ENCODE measurements at places on chromosomes 16 and 17.
A peak's percentile ranks its signal among the peaks of the same experiment; 100 is the strongest.

- peak; percentile 96 for DNase-seq
Measured at GRCh38 chr16:16021988-16022682, 72.7 kb downstream of the ABCC1 start.

- DNase-seq = no peak
Measured at GRCh38 chr16:82829301-82829700, 202.5 kb downstream of the CDH13 start.

GRCh38 chr16:85796152-85796551 is 3.2 kb downstream of the EMC8 start:
- no peak for DNase-seq

- no peak for DNase-seq
Measured at GRCh38 chr17:62112229-62112628, 47.2 kb upstream of the MED13 start.

GRCh38 chr16:87828907-87829621 is 40.2 kb downstream of the SLC7A5 start:
- no peak for DNase-seq

All from NCI-H226 (cell line).